ENCODE measurements at places on chromosomes 13 and 19.

DNA sequence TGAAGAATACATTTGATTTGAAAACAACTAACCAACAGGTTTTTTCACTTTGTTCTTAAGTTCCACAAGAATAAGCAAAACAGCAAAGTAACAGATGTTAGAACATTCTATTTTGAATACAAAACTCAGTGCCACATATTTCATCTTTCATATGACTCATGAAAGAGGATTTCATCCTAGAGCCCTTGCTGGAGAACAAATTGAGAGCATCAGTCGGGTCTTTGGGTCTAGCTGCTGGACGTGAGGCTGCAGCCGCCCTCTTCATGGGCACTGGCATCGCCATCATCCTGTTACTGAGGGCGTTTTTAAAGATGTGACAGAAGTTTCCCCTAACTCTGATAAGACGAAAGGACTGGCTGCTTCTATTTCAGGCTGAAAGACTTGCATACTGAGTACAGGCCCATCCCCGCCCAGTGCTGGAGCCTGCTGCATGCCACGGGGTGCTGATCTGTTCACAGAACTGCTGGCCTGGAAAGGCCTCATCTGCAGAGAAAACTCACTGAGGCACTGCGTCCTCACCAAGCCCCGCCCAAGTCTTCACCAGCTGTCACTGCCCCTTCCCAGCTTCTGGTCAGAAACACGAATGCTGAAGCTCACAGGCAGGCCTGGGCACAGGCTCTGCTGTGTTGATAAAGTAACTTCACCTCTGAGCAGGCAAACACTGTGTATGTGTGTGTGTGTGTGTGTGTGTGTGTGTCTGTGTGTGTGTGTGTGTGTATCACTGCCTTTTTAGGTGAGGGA, 101.4 kb downstream of the TUBGCP3 start:
- DNase-seq = no peak

- DNase-seq = no peak
Observed at GRCh38 chr19:9406798-9407352, 28.5 kb downstream of the ZNF266 start.

GRCh38 chr19:15210323-15210781, 9.6 kb upstream of the NOTCH3 start:
- no peak for DNase-seq

GRCh38 chr19:15330801-15331418, 1.4 kb downstream of the BRD4 start:
- no peak for DNase-seq

DNA sequence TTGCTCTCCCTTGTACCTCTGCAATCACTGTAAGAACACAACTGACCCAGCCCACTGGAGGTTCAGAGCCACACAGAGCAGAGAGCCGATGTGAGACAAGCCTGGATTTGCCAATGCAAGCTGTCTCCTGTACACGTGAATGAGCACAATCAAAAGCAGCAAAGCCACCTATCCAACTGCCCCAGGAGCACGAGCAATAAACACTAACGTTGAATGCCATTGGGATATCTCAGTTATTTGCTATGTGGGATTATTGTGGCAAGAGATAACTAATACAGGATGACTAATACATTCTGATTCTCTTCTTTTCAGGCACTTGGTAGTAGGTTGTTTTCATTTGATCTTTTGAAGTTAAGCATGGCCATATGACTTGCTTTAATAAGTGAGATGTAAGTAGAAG, 85.2 kb upstream of the FAM216B start:
- DNase-seq = no peak

DNA sequence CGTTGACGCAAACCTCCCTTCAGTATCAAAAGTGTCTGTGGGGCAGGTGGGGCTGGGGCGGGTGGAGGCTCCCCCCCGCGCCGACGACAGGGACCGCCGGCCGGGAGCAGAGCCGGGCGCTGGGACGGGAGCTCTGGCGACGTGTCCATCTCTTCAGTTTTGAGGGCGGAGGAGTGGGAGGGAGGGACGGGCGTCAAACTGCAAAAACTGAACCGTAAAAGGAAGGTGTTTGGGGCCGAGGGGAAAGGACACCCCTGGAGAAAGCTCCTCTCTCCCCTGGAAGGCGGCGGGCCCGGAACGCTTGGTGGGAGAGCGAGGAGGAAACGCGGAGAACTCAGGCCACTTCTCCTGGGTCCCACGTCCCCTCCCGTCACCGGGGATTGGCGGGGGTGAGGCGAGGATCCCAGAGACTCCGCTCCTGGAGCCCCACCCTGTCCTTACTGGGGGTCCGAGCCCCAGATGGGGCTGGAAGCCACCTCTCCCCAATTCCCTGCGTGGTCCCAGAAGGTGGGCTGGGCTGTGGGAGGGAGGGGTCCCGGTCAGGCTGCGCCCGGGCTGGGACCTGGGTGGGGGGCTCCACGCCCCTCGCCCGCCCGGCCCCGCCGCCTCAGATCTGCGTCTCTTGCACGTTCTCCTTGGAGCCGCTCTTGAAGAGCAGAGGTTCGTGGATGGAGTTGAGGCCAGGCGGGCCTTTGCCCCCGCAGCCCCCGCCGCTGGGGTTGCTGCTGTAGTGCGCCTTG, 3.4 kb upstream of the ASPDH start:
- DNase-seq = no peak

DNA sequence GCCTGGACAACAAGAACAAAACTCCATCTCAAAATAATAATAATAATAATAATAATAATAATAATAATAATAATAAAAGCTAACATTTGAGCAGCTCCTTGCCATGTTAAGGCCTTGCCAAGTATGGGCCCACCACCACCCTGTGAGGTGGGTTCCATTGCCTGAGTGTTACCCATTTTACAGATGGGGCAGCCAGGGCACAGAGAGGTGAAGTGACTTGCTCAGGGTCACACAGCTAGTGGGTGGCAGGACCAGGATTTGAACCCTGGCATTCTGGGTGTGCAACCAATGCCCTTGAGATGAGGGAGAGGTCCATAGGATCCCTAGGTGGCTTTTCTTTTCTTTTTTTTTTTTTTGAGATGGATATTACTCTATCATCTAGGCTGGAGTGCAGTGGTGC, 29.5 kb downstream of the ZSWIM4 start:
- DNase-seq = no peak

DNA sequence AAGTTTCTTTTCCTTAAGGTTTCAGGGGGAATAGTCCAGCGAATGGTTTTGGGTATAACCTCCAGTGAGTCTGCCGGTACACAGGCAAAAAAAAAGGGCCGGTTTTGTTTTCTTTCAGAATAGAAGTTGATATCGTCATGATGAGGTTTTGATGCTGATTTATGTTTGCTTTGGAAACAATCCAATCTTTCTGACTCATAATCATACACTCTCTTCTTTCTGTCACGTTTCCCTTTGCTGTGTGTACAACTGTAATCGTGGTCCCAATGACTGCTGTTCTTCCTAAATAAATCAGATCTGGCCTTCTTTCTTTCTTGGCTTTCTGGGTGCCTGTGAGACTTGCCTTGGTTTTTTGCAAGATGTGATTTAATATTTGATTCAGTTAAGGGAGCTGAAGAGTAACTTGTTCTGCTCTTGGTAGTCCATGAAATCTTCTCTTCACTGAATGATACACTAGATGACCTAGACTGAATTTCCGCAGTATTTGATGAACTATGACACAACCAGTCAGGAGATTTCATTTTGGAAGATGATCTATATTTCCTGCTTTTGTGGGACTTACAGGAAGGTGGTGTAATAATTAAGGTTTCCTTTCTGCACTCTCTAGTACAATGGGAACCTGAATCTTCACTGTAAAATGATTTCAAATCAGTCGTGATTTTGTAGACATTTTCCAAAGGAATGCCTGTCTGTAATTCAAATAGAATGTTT, 34.9 kb upstream of the METTL21C start:
- DNase-seq = peak; percentile 3

- DNase-seq = no peak
Observed at GRCh38 chr19:18001777-18002345, 6.1 kb upstream of the ARRDC2 start.

GRCh38 chr19:48403606-48404005, 10.1 kb downstream of the GRIN2D start:
- DNase-seq = peak; percentile 51

GRCh38 chr13:50677687-50678463, 165.6 kb downstream of the DLEU7 start:
- DNase-seq = peak; percentile 71

DNA sequence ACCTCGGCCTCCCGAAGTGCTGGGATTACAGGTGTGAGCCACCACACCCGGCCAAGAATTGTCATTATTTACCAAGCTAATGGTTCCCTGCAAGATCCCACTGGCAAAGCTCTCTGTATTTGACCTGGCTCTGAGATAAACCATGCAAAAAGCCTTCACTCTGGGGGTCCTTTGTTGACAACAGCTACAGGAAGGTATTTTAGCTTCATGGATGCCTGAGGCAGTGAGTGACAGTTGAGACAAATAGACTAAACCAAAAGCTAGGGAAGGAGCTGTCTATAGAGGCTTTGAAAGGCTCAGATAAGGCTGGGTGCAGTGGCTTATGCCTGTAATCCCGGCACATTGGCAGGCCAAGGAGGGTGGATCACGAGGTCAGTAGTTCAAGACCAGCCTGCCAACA, 45.5 kb downstream of the NOTCH3 start:
- no peak for DNase-seq

DNA sequence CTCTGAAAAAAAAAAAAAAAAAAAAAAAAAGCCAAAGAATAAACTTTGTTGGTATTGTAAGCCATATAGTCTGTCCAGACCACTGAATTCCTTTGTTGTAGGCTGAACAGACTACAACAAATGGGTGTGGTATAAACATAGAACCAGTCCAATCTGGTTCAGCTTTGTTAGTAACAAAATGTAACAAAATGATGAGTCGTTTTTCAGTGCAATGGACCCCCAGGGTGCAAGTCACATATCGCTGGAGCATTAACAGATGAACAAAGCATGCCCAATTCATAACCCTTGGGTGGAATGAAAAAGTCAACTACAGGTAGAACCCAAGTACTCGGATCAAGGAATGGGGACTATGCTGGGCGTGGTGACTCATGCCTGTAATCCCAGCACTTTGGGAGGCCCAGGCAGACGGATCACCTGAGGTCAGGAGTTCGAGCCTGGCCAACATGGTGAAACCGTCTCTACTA, 13.6 kb upstream of the FCHO1 start:
- no peak for DNase-seq

- no peak for DNase-seq
Observed at GRCh38 chr13:19888799-19889198, 25.4 kb upstream of the ZMYM5 start.

GRCh38 chr13:81957121-81957520, 1616.2 kb upstream of the SPRY2 start:
- DNase-seq = no peak

DNA sequence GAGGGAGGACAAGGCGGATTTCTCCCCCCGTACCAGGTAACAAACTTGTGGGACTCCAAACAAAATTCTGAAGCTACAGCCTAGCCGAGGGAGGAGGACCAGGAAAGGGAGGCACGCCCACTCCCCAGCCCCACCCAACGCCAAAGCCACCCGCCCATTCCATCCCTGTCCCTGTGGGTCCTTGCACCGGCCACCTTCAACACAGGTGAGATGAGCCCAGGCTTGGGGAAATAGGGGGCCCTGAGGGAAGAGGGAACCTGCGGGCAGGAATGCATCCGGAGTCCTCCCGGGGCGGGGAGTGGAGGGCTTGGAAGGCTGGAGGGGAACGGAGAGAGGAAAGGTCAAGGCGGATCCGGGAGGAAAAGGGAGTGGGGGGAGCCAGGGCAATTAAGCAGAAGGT, at the start of gene BEST2:
BEST2 (plus strand) TSS at position 157 of the 400 bp plus-strand sequence. CDS start 802 bp downstream, outside the sequence.
- no peak for DNase-seq

DNA sequence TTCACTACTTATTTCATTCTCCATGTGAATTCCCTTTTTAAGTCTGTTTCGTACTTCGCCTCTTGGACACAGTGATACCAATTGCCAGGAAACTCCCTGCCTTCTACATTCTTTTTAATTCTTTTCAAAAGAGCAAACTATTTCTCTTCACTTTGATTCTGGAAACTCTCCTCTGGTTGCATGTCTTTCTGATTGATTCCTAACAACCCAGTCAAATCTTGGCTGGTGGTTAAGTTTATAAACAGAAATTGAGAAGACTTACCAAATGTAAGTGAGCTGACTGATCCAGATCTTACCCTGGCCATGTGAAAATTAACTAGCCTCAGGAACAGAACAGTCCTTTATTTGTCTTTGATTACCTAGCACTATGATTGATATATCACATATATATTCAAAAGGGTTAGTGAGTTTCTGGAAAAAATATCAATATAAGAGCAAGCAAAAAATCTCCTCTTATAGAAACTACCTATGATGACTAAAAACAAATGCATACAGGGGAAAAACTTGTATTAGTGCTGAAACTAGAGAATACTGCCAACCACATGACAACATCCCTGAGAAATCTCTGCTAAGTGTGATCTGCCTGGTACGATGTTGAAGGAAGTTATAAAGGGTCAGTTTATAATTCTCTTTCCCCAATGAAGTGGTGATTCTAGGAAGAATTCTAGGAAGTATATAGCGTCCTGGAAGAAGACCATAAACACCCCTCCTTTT, 152.6 kb upstream of the HTR2A start:
- no peak for DNase-seq

DNA sequence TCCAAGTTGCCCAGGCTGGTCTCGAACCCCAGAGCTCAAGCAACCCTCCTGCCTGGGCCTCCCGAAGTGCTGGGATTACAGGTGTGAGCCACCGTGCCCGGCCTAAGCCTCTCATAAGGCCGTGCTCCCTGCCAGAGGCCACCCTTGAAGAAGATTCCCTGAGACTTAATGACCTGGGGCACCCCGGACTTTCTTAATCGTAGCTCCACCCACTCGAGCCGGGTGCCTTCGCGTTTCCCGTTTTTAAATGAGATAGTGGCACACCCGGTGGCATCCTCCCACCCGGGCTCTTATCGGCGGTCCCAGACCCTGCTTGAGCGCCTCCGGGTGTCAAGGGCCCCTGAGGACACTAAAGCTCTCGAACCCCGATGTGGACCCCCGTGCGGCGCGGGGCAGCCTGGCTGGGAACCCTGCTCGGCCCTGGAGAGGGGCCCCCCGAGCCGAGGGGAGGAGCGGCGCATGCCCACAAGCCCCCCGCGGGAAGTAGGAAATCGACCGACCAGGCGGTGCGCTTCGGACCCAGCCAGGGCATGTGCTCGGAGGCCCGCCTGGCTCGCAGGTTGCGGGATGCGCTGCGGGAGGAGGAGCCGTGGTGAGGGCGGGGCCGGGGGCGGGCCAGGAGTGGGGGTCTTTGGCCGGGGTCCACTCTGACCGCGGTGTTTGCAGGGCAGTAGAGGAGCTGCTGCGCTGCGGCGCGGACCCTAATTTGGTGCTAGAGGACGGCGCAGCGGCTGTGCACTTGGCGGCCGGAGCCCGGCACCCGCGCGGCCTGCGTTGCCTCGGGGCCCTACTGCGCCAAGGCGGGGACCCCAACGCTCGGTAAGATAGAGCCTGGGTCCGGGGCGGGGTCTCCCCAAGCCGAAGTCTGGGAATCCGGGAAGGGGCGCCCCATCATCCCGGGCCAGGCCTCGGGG, at the start of gene ANKLE1:
ANKLE1 (plus strand) TSS at position 511 of the 914 bp plus-strand sequence; CDS start at position 531, 20 bp downstream.
- no peak for DNase-seq

- no peak for DNase-seq
Observed at GRCh38 chr13:38688674-38689073, 1.8 kb downstream of the FREM2 start.

All from DMS153 (cell line).